ENCODE measurements at places on chromosomes 7 and 10.

GRCh38 chr7:770741-771166, 43.7 kb upstream of the PRKAR1B start:
- no peak for DNase-seq

DNA sequence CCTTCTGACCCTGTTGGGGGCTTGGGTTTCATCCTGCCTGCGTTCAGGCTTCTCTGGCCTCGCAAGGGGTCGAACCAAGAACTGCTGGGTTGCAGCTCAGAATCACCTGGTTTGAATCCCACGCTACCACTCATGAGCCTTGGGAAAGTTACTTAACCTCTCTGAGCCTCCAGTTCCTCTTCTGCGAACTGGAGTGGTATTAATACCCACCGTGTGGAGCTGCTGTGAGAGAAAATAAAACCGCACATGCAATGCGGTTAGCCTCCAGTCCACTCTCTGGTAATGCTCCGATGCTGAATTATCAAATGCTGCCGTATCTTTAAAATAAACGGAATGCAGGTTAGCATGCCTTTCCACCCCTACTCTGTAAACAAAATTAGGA, 171.9 kb downstream of the ARHGAP12 start:
- no peak for DNase-seq

DNA sequence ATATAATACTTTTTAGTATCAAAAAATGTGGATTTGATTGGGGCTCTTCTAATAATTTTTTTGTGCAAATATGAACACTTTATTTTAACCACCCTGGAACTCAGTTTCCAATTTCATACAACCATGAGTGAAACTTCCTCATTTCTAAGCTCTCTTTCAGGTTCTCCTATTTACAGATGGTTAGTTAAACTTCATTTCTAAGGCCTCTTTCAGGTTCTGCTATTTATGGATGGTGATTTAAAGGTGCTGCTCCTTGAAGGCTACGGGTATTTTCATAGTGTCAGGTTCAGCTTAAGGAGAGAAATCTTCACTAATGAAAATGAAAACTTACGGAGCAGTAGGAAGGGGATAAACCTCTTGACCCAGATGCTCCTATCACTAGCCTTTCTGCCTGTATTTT, 568.3 kb downstream of the KIF20B start:
- DNase-seq = no peak

GRCh38 chr7:141228482-141228881, 154.6 kb downstream of the TMEM178B start:
- no peak for DNase-seq

GRCh38 chr10:114973997-114974396, 36.0 kb downstream of the TRUB1 start:
- DNase-seq = no peak

GRCh38 chr10:71726580-71727104, 7.1 kb upstream of the C10orf105 start:
- no peak for DNase-seq

- DNase-seq = no peak
Observed at GRCh38 chr10:125023255-125023654, 81.3 kb downstream of the ZRANB1 start.

GRCh38 chr10:45375101-45375500, 1.1 kb downstream of the ALOX5 start:
- no peak for DNase-seq

- peak; percentile 33 for DNase-seq
Observed at GRCh38 chr7:43454936-43455518, 127.9 kb upstream of the STK17A start.

DNA sequence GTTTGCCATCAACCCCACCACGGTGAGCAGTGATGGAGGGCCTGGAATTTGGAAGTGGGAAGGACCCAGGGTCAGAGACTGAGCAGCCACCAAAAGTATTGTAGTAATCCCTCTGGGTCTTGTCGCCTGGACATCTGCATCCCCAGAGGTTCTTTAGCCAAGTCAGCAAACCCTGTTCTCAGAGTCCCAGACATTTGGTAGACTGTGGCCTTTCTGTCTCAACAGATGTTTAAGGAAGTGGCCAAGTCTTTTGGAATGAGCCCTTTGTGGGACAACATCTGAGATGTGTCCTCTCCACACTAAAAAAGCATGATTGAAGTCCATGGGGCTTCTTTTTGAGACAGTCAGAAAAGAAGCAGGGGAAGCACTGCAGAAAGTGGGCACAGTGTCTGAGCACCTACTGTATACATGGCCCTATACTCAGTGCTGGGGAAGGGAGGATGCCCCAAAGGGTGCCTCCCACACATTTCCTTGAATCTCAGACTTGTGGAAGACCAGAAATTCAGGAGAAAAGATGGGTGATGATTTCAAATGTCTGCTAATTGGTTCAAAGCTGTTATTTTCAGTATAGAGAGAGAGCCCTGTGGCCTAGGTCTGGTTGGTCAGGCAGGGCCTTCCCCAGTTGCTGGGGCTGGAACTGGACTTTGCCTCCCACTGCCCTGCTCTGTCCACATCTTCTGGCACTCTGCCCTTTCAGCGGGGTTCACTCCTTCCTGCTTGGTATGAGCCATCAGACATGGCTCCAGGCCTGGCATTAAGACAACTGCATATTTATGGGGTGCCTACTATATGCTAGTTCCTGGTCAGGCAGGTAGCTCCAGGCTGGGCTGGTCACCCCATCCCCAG, 26.5 kb upstream of the VSIR start:
- no peak for DNase-seq

- no peak for DNase-seq
Observed at GRCh38 chr10:120473593-120473992, 16.6 kb downstream of the PLPP4 start.

DNA sequence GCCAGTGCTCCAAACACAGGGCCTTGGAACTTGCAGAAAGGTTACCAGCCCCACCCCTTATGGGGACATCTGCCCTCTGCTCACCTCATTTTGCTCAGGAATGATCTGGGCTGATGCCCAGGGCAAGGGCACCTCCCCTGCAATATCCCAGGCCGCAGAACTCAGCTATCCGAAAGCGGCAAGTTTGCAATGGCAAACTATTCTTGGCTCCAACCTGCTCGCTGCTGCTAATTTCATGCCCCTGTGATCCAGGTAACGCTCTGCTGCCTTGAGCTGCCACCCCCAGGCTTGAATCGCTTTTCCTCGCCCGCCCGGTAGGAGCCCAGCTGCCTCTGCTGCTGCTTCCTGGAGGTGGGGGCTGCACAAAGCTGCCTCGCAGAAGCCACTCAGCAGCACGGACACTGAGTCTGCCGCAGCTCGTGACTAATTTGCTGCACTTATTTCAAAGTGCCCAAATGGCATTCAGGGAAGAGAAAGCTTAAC, 18.2 kb downstream of the SLC29A3 start:
- DNase-seq = no peak

- DNase-seq = no peak
Observed at GRCh38 chr10:118952493-118953295, 76.8 kb upstream of the NANOS1 start.

DNA sequence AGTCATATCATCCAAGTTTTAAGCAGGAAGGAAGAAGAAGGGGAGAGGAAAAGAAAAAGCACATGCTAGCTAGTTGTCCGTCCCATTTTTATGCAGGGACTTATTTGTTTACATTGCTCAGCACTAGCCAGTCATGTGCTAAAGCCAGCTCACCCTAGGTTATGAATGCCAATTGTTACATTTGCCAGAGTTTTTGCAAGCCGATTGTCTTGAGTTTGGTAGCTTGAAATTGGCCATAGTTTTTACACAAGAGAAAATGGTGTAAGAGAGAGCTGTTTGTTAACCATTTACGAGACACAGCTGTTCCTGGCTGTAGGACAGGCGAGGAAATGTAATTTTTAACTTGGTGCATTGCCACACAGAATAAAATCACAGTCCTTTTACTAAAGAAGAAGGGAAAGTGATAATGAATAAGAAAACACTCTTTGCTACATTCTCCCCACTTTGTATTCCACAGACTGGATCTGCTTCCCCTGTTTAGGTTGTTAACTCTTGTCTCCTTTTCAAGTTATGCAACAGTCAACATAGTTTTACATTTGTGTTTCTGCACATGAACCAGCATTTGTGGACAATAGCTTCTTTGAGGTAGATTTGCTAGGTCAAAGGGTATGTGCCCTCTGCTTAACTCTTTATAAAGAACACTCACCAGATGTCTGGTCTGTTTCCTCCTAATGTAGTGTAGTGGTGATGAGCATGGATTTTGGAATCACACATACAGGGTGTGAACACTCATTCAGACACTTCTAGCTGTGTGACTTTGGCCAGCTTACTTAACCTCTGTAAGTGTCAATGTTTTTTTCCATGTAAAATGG, 357.2 kb downstream of the LRMDA start:
- no peak for DNase-seq

GRCh38 chr7:130322615-130323014, 22.0 kb upstream of the CPA5 start:
- no peak for DNase-seq

DNA sequence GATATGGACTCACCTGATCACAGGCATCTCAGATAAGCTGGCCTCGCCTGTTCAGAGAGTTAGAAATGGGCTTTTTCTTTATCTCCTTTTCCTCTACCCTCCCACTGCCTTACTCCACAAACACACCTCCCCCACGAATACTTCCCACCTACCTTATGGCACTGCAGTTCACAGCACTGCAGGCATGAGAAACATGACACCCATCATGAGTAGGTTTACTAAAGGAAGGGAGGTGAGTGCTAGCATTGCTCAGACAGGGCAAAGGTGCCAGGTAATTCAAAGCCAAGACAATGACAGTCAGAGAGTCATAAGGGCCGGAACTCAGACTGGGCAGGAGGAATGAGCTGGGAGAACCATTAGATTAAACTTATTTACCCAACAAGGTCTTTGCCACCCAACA, 220.6 kb downstream of the FAM107B start:
- DNase-seq = no peak

DNA sequence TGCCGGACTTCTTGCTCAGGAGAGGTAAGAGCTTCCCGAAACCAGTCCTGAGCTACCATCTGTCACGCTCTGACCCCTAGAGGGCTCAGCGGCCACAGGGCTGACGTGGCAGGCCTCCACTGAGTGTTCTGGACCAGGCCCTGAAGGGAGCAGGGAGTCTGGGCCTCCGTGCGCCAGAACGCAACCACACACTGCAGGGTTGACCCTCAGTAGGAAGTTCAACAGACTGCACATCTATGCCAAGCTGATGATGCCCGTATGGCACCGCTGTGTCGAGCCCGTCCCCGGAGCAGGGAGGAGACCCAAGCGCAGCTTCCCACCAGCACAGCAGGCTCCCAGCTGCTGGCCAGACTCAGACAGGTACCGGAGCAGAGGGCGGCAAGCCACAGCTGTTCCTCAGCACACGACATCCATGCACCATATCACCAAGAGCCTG, 39.2 kb downstream of the CAMK2B start:
- DNase-seq = no peak

- DNase-seq = no peak
Observed at GRCh38 chr7:4247106-4247876, 434.8 kb upstream of the FOXK1 start.

GRCh38 chr7:37986908-37987330, 66.5 kb downstream of the EPDR1 start:
- DNase-seq = no peak

DNA sequence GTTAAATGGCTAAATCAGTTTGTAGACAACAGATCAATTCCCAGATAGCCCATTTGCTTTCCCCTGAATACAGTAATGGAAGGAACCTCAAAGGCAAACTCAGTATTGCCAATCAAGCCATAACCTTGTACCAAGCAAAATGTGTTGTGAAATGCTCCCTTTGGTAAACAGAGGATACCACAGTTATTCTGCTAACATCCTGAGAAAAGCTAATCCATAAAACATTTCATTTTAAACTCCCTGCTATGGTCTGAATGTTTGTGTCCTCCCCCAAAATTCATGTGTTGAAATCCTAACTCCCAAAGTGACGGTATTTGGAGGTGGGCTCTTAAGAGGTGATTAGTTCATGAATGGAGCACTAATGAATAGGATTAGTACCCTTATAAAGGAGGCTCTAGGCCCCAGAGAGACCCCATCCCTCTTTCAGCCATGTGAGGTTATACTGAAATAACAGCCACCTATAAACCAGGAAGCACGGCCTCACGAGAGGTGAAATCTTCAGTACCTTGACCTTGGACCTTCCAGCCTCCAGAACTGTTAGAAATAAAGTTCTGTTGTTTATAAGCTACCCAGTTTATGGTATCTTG, 89.3 kb upstream of the RNF148 start:
- DNase-seq = no peak

DNA sequence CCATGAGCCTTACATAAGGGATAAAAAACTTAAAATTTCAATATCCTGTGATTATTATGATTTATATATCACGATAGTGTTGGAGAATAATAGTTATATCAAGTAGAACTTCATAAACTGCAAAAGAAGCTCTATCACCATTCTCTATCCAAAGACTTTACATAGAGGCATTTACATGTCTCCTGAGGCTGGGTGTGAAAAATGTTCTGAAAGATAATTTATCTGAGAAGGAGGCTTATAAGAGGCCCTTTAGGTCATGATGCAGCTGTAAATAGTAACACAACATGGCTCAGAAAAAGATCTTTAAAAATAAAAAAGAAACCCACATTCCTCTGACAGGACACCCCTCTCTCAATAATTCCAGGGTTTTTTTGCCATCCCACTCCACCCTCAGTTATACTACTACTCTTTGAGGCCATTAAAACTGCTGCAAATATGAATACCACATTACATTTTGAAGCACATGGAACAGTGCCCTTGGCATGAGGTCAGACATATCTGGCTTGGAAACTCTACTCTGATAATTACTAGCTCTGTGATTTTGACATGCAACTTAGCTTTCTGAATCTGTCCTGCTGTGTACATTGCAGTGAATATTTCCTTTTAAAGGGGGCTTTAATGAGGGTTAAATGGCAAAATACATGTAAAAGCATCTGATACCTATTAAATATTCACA, 55.5 kb downstream of the SLC16A12 start:
- no peak for DNase-seq

Data from fibroblast of skin of left quadriceps (primary cell).